ENCODE measurements at places on chromosomes 5 and 9. TPM values are rescaled to one million over a fixed set of nuclear protein-coding genes. Genes with fewer than 3 reads are reported as not detected.

ZBTB26 gene
- 5.9 TPM for total RNA-seq

BARX1 gene
- total RNA-seq = not detected

OMD gene
- not detected for total RNA-seq

ACOT12 gene
- not detected for total RNA-seq

PDE8B gene
- not detected for total RNA-seq

HDAC3 gene
- total RNA-seq = 83.9 TPM

SMIM33 gene
- total RNA-seq = 0.54 TPM

ALDH1A1 gene
- 1.0 TPM for total RNA-seq

PCA3 gene
- total RNA-seq = not detected

PCDHB9 gene
- 0.07 TPM for total RNA-seq

SLC26A2 gene
- total RNA-seq = 6.7 TPM

ACTBL2 gene
- total RNA-seq = not detected

GPR150 gene
- 0.37 TPM for total RNA-seq

ARHGEF39 gene
- total RNA-seq = 0.84 TPM

UBE2B gene
- 142 TPM for total RNA-seq

MLANA gene
- not detected for total RNA-seq

ABO gene
- 0.62 TPM for total RNA-seq

GGTA1 gene
- total RNA-seq = 0.69 TPM

GPX3 gene
- 1.2 TPM for total RNA-seq

Data from CD4-positive, CD25-positive, alpha-beta regulatory T cell (primary cell).